Renal cortical epithelial cell (primary cell): ENCODE measurements at places on chromosomes 1 and 21.

GRCh38 chr1:168466714-168467131 is 77.1 kb downstream of the XCL2 start:
- no peak for DNase-seq

- no peak for DNase-seq
Measured at GRCh38 chr1:65791801-65792668, 660 bp upstream of the PDE4B start.

DNA sequence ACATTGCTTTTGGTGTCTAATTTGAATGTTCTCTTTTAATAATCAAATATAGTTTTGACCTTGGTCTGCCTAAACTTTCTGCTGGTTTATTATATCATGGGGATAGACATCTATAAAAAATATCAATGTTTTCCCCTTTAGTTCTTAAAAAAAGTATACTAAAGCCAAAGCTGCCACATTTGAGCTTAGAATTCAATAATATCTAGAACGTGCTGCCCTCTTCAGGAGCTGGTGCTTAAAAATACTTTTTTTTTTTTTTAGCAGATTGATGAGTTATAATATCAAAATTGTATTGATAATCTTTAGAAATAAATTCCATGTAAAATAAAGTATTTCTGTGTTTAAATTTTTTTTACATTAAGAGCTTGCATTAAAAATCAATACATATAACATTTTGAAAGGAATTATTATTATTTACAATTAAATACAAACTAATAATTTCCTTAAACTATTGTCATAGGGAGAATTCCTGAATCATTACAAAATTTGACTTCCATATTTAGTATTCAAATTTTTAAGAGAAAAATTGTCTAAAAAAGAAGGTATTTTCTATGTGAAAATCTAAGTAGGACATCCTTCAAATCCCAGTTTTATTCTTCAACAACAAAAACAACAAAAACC is 40.1 kb upstream of the ADGRL2 start:
- DNase-seq: peak; percentile 48

DNA sequence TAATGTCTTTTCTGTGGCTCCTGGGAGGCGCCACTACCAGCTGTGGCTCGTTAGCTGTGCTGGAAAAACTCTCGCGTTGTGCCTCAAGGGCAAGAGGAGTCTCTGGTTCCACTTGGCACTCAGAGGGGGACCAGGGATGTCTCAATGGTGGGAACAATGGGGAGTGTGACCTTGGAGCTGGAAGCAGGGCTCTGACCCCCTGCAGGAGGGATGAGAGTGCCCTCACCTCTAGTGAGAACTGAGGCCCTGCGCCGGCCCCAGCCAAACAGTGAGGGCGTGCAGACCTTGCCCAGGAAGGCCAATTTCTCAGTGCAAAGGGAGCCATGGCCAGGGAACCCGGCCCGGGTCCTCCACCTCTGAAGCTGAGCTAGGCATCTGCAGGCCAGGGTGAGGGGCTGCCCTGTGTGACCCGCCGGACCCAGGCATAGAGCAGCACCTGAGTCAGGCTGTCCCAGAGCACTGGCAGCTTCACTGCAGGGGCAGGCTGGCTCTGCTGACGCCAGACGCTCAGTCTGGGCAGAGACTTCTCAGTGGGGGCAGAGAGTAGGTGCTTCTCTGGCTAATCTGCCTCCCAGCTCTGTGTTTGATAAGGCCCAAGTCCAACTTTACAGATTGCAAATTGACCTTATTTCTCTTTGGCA is 1.8 kb downstream of the RD3 start:
- no peak for DNase-seq

GRCh38 chr1:64502931-64503330 is 33.0 kb downstream of the CACHD1 start:
- DNase-seq: no peak

DNA sequence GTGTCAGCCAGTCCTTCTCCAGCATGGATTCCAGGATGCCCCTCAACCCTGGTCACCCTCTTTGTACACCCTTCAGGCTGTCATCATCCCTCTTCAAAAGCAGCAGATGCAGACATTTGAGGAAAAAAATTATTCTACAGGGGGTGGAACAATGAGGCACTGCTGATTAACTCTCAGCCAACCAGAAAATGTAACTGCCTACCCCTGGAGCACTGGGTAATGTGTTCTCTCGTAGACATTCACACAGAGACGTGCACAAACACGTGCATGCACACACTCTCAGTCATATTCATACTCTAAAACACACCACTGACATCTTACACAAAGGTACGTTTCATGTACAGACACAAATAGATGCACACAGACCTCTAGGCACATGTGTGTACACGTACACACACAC is 175.4 kb downstream of the TRABD2B start:
- no peak for DNase-seq

DNA sequence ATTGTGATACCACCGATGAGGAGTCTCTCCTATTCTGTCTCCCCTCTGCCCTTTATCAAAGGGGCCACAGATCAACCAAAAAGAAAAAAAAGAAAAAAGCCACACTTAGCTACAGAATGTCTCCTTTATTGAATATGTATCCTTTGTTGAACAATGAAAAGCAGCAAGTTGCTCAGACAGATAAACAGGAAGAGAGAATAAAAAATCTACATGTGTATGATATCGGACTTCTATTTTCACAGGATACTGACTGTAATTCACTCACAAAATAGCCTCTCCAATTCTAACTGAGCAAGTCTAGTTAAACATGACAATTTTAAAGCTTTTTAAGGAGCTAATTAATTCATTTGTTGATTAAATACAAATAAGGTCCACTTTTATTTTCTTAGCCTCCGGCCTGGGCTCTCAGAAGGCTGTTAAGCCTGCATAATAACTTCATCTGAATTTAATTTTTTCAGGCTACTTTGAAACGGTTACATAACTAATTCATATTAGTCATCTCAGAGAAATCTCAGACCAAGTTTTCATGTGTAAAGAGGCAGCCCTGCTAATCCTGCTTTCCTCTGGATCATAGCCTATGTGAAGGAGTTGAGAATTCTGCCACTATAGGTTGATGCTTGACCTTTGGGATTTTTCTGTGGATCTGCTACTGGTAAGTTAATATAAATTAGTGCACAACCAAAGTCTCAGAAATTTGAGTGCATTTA is 304.1 kb upstream of the NR5A2 start:
- DNase-seq: peak; percentile 51

DNA sequence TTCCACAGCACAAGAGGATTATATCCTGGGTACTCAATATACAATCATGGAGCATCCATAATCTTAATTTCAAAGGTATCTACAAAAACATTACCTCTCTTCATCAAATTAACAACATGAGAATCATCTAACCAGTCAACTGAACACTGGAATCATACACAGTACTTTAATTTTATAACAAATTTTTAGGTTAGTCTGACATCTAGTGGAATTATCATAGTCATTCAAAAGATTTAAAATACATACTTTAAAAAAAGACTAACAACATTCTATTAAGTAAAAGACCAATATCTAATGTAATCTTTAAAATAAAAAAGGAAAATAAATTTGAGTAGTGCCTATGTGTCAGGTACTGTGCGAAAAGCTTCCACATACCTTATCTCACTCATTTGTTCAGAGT is 16.8 kb upstream of the SH3GLB1 start:
- peak; percentile 54 for DNase-seq

GRCh38 chr1:59484096-59484495 is 187.2 kb downstream of the FGGY start:
- DNase-seq: peak; percentile 79

GRCh38 chr1:5961601-5962000 is 30.6 kb downstream of the NPHP4 start:
- no peak for DNase-seq

DNA sequence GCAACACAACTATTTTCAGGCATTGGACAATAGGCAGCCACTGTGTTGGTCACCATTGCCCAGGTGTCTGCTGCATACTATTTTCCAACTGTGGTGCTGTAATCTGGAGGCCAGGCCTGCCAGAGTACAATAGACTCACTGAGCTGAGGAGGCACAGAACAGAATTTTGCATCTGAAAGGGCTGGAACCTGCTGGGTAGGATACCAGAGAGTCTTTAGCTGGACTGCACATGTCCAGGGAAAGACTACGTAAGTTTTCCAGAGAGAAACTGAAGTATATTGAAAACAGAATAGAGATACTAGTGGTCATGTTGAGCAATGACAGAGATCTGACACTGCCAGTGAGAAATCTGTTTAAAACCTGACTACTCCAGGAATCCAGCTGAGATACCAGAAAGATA is 200.8 kb downstream of the RASAL2 start:
- no peak for DNase-seq

DNA sequence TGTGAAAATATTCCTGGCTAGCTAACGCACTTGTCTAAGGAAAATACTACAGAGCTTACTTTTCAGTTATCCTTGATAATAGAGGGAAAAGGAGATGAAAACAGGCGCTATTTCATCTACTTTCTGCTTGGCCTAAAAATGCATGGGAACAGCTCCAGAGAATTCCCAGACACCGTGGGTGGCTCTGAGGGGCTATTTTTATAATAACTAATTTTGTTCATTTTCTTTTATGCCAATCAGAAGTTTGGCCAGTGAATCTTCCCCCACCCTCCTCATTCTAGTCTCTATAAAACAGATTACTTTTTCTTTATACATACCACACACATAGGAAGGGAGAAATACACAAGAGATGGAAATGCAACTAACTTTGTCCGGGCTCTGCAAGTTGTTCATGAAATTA is 322.9 kb downstream of the SETD4 start:
- DNase-seq: no peak

DNA sequence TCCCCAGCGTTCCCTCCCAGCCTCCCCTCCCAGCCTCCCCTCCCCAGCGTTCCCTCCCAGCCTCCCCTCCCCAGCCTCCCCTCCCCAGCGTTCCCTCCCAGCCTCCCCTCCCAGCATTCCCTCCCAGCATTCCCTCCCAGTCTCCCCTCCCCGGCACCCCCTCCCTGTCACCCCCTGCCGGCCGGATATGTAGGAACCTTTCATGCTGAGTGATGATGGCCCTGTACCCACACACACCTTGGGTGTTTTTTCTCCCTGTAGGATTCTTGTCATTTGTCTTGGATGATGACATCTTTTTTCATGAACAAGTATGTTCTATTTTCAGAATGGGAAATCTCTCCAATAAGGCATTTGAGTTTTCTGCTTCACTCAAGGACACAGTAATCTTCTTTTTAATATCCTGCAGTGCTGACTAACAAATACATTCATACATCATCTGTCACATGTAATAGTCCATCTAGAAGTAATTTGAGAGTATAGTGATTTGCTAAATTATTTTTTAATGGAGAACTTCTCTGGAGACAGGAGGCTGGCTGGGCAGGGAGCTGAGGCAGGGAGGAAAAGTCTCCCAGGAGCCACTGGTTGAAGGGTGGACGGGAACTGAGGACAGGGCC is 19.5 kb downstream of the FTCD start:
- DNase-seq: no peak

DNA sequence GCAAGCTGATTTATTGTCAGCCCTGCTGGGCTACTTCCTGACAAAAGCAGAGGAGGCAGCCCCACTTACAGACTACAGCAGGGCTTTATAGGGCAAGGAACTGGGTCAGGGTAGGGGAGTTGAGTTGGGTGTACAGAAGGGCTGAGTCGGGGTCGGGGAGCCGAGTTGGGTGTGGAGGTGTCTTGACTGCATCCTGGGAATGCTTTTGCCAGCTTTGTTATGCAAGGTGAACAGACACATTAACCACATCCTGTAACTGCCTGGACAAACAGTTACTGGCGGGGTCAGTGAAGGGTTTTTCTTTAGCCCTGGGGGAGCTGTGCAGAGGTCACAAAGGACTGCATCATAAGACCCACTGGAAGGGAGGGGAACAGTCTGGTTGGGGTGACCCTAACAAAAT is 39.1 kb upstream of the GBP5 start:
- DNase-seq: peak; percentile 91

- no peak for DNase-seq
Measured at GRCh38 chr1:6443339-6444115, 19.0 kb downstream of the ESPN start.

DNA sequence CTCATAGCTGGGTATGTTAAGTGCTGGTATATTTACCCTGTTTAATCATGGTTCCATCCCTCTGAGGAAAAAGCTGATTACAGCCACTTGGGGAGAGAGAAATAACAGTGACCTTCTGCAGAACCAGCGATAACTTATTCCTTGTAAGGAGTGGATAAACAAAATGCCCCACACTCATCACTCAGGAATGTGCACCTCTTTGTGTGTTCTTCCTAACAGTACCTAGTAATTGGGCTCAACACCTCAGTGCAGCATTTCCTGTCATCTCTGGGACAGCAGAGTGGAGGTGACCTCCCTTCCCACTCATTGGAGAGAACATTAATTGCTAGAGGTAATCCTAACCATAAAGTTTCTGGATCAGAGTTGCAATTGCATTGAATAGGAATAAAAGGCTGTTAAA is 112.5 kb upstream of the F3 start:
- DNase-seq: peak; percentile 94

GRCh38 chr21:31351960-31352359 is 7.9 kb upstream of the TIAM1 start:
- no peak for DNase-seq

- peak; percentile 18 for DNase-seq
Measured at GRCh38 chr1:26574719-26575251, 45.2 kb downstream of the RPS6KA1 start.
